ENCODE measurements at places on chromosomes 5 and 9.
A peak's percentile ranks its signal among the peaks of the same experiment; 100 is the strongest.

DNA sequence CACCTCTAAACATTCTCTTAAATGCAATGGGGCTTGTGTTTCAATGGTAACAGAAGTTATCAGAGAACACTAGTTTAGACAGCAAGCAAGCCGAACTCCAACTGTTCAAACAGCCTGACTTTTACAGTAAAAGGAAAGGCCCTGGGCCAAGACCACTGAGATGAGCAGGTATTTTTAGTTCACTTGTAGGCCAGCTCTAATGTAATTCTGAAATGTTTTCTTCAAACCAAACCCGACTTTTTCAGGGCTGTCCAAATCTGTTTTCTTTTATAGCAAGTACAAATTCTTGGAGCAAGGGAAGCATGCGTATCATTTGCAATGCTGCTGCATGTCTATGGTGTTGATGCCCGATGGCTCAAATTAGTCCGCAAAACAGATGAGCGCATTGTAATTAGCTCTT, 192.9 kb downstream of the SLF1 start:
- DNase-seq, result no peak

DNA sequence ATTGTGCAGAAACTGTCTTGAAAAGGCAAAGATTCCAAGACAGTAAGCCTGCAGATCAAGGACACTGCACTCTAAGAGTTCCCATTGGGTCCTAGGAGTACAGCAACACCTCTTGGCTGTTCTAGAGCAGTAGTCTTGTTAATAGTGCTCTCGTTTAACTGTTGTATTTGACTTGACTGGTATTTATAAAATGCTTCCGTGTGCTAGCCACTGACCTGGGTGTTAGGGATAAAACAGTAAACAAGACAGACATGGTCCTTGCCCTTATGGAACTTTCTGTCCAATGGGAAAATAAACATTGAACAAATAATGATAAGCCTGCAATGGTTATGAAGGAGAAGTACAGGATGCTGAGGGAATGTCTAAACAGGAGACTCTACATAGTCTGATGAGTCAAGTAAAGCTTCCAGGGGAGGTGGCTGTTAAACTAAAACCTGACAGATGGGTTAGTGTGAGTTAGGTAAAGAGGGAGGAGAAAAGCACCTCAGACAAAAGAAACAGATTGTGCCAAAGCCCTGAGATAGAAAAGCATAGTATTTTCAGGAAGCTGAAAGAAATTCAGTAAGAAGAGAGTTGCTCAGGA, 33.3 kb downstream of the TDRD7 start:
- no peak for DNase-seq

DNA sequence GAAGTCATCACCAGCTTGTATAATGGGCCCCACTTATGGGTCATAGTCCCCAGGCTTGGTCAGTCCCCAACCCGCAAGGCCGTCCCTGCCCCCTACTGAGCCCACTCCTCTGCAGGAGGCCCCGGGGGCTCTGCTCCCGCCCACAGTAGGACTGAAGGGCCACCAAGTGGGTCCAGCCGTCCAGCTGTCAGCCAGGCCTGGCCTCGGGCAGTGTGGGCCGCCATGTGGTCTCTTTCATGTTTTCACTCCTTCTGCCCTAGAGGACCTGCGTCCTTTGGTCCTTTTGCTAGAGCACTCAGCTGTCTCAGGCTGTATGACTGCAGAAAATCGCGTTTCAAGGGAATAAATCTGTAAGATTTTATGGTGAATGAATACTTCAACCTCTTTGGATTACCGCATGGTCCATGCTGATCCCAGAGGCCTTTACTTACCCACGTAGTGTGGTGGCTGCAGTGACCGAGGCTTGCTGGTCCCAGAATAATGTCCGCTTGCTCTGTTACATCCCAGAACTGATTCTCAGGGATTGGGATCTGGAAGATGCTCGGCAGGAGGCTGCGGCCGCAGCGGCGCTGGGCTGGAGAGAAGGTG, 105.7 kb upstream of the FAM120A start:
- peak; percentile 52 for DNase-seq

GRCh38 chr9:92761686-92762085, 2.9 kb downstream of the BICD2 start:
- DNase-seq, result no peak
